ENCODE measurements at places on chromosomes 4 and X.

DNA sequence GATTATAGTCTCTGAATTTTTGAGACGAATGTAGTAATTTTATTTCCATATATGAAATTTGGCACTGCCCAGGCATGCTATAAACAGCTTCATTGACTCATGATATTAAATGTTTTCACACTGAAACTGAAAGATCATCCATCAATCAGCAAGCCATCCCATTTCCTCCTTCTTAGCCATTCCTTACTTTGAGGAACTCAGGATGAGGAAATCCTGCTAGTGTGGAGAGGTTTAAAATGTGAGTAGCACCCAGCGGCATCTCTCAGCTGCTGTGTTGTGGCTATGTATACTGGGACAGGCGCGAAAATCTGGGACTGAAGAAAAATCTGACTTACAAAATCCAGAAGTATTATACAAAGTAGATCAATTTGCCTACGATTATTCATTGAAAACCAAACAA is 52.1 kb downstream of the PTCHD1 start:
- no peak for DNase-seq

DNA sequence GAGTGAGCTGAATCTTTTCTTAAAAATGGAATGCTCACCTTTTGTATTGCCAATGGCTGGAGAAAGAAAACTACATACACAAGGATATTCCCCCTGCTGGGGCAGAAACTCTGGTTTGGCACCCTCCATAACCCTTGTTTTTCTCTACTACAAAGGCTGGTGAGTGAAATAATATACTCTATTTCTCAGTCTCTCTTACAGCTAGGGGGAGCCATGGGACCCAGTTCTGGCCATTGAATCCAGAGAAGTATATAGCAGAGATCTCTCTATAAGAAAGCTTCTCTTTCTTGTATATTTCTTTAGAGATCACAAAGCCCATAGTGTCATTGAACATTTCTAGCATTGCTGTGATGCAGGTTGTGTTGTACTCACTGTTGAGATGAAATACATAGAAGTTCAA is 49.8 kb downstream of the SMPX start:
- no peak for DNase-seq

DNA sequence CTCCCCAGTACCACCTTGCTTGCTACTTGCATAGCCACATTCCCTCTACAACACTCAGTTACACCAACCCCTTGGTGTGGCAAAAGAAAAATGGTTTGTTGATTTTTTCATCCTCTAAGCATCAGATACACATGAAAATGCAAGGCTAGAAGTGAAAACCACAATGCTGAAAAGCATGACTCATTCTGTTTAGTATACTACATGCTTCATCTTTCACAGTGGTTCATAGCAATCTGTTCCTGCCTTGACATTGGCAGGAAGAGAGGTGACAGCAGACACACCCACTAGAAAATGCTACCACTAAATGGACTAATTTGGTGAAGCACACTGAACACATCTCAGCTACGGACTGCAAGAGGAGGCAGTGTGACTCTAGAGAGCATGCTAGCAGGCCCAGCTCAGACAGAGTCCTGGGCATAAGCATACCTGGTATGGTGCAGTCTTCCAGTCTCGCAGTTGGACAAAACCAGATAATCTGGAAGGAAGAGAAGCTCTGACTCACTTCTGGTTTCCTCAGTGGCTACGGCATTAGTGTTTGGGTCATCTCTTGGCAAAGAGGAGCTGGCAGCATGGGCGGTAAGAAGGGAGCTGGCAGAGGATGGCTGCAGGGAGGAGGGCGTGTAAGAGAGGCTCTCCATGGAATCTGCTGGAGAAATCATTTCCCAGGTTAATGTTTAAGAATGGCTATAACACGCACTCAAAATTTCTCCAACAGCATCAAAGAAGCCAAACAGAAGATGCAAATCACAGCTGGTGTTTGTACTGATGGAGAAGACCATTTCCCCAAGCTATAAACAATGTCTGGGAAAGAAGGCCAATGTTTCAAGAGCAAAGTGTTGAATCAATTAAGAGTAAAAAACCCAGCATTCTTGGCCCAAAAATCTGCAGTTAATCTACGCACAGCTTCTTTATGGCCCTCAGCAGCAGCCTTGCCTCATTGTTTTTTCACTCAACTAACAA is 37.8 kb downstream of the GAB3 start:
- no peak for DNase-seq

DNA sequence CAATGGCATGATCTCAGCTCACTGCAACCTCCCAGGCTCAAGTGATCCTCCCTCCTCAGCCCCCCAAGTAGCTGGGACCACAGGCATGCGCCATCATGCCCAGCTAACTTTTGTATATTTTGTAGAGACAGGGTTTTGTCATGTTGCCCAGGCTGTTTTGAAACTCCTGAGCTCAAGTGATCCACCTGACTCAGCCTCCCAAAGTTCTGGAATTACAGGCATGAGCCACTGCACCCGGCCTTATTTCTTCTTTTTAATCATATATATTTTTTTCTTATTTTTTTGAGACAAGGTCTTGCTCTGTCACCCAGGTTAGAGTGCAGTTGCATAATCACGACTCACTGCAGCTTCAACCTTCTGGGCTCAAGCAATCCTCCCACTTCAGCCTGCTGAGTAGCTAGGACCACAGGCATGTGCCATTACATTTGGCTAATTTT is 184.0 kb downstream of the TSPAN5 start:
- DNase-seq: no peak

GRCh38 chr4:118389721-118390120 is 36.9 kb upstream of the PRSS12 start:
- DNase-seq: no peak

GRCh38 chrX:111283446-111283845 is 13.2 kb upstream of the CAPN6 start:
- DNase-seq: no peak

GRCh38 chrX:101617211-101618191 is at the start of gene ARMCX6:
Gene ARMCX6, minus strand, starts transcription at chrX:101618000. Its CDS starts 1,380 bp downstream, at chrX:101616620.
- peak; percentile 59 for DNase-seq

DNA sequence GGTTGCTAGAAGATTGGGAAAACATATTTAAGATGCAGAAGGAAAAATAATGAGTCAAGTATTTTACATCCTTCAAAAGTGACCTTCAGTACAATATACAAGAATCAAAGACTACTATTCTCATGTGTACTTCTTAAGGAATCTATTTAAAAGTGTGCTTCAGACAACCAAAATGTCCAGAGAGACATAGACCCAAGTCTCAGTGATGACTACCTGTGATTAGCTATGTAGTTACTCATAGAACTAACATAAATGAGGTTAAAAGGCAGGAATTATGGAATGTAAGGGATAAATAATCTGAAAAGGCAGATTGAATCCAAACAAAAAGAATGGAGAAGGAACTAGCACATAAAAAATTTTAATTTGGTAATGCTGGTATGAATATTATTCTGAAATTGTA is 634.7 kb upstream of the FAM241A start:
- DNase-seq: no peak

DNA sequence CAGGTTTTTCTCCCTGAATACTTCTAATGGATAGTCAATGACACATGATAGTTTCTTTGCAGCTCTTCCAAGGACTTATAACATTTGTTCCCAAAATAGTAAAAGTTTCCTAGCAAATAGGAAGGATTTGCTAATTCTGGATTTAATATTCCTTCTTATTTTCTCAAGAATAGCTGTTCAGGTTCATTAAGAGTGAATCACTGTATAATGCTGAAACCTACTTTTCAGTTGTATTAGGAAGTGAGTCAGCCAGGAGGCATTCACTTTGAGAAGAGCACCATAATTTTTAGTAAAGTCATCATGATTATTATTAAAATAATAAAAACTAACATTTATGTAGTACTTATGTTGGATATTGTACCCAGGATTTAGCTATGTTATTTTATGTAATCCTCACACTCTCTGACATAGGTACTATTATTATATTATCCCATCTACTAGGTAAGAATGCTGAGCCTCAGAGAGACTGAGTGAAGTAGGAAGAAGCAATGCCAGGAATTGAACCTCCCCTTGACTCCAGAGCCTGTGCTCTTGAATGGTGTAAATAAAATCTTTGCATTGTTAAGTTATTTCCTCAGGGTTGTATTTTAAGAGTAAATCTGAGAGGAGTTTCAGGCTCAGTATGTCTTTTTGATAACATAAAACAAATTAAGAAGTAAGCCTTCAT is 114.8 kb downstream of the REELD1 start:
- DNase-seq: no peak

- DNase-seq: peak; percentile 8
Observed at GRCh38 chrX:1165535-1166196, 46.8 kb downstream of the CRLF2 start.

- DNase-seq: no peak
Observed at GRCh38 chr4:113106108-113106507, 56.7 kb downstream of the ANK2 start.

DNA sequence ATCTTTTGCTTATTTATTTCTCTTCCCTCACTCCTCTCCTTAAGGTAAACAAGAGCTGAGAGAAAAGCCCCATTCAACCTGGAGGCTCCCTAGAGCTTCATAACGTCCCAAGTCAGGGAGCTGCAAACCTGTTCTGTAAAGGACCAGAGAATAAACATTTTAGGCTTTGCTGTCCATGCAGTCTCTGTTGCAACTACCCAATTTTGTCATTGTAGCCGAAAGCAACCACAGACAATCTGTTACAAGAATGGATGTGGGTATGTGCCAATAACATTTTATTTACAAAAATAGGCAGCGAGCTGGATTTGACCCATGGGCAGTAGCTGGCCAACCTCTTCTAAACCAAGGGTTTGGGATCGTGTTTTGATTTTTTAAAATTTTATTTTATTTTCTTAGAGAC is 71.3 kb upstream of the TBL1X start:
- no peak for DNase-seq

- DNase-seq: no peak
Observed at GRCh38 chrX:9130031-9130430, 96.1 kb upstream of the FAM9B start.

DNA sequence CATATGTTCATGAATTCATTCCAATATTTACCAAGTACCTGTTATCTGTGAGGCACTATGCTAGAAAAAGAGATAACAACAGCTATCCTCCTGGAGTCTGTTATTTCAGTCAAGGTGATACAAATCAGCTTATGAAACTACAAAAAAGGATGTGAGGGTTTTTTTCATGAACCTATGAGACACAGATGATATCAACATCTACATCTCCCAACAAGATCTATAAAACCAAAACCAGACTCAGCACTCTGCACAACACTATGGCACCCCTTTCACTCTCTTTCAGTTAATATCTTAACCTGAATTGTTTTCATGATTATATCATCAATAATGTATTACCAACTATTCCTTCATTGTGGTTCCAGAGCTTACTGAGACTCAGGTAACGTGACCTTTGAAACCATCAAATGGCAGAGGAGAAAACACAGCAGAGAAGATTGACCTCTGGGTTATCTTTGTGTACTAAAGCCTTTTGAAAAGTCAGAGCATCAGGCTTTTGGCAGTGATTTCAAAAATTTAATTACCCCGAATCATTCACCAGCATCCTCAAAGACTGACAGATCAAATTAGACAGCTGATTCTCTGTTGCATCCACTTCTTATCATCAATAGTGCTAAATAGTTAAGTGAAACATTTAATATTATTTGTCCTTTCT is 244.6 kb upstream of the FTHL17 start:
- DNase-seq: no peak

- no peak for DNase-seq
Observed at GRCh38 chrX:129739578-129739977, 799 bp downstream of the XPNPEP2 start.

DNA sequence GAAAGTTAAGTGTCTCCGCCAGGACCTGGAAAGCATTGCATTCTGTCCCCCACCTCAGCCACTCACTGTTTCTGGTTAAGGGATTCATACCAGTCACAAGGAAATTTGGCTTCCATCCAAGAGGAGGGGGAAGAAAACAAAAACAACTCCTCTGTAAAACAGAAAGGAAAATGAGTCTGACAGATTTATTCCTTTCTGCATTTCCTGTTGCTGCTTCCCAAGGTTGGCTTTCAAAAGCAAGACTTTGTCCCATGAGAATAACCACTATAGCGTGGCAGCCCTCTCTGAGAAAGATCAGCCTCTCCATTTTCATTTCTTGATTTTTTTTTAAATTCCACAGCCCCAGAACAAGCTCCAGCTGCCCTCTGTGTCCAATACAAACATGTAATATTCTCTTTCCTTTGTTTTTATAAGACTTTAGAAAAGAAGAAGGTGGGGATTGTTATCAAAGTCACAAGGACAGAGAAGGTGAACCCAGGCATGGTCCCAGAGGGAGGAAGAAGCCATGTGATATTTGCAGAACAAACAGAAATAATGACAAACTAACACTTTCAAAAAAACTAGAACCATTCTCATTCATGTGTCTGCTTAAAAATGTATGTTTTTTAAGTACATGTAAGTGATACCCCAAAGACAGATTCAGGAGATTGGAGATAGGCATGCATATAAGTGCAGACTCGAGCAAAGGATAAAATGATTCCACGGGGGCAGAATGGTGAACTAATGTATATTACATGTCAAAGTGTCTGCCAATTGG is 90.7 kb upstream of the DCLK2 start:
- DNase-seq: no peak

All from activated T-cell treated with anti-CD3 and anti-CD28 coated beads for 4 hours (primary cell).